ENCODE measurements at places on chromosomes 4 and X. TPM values are rescaled to one million over a fixed set of nuclear protein-coding genes. Genes with fewer than 3 reads are reported as not detected.

The MMGT1 gene
- total RNA-seq: 25.3 TPM

The CXCL6 gene
- total RNA-seq: not detected

The TMPRSS11D gene
- total RNA-seq: not detected

The RRH gene
- 0.19 TPM for total RNA-seq

The SFRP2 gene
- 0.14 TPM for total RNA-seq

Data from left ventricle myocardium inferior (tissue), 1 donor.